Stimulated activated CD8-positive, alpha-beta memory T cell treated with anti-CD3 and anti-CD28 coated beads, Interleukin-12 subunit alpha, Interleukin-12 subunit beta, amount 100 ng/mL, for 1 hour (primary cell): ENCODE measurements at places on chromosomes 2 and 18.

- no peak for DNase-seq
Measured at GRCh38 chr18:1983746-1984515, 587.4 kb downstream of the METTL4 start.

GRCh38 chr2:184004289-184004947 is 593.9 kb upstream of the ZNF804A start:
- DNase-seq, result no peak

DNA sequence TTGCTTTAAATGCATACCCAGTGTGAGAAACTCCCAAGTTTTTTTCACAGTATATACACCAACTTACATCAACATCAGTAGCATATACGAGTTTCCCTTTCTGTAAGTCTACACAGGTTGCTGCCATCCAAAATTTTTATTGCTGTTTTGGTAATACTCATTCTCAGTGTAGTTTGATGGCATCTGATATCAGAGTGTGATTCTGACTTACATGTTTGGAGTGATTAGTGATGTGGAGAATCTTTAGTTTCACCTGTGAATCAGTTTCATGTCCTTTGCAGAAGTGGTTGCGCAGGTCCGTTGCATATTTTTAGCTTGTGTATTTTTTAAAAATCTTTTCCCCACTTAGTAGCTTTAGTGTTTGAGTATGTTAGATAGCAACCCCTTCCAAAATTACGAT is 50.1 kb downstream of the CCDC74A start:
- no peak for DNase-seq

DNA sequence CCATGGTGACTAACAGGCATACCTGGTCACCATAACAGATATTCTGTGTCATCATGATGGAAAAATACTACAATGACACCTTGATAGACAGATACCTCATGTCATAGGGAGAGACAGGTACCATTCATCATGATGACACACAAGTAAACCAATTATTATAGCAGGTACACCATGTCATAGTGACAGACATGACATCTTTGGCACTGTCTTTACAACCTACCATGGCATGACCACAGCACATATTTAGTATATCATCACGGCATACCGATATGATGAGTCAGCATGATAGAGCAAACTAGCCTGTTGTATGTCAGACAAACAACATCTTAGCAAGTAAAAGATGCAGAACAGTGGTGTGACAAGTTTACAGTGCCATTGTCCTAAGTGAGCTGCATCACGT is 101.3 kb upstream of the KLHL29 start:
- DNase-seq, result no peak

DNA sequence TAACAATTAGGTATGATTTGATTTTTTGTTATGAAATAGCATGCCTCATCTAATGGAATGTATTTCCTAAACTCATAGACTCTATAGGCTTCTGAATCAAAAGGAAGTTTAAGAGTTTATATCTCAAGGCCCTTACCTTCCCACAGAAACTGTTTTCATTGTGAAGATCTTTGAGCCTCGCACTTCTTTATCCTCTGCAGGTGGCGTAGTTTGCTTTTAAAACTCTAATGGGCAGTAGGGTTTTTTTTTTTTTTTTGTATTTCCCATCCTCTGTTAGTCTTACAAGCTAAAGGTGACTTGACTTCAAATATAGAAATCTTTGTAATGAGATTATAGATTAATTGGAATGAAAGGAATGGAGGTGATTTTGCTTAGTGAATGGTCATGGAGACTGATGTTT is 28.3 kb downstream of the DYNC2LI1 start:
- no peak for DNase-seq

- DNase-seq, result no peak
Measured at GRCh38 chr2:102367331-102367971, 11.9 kb downstream of the IL18R1 start.

DNA sequence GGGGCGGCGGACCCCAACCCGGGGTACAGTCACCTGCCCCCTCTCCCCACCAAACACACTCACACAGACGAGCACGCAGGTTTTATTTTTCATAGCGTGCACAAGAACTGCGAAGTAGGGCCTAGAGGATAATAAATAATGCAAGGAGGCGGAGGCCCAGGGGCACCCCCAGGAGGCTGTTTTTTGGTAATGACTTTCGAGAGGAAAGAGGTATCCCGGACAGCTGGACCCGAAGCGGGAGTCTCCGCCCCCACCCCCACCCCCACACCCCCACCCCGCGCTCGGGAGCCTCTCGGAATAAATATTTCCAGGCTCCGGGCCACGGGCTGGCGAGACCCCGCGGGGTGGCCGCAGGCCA is 3.4 kb downstream of the CYP26B1 start:
- DNase-seq, result no peak

DNA sequence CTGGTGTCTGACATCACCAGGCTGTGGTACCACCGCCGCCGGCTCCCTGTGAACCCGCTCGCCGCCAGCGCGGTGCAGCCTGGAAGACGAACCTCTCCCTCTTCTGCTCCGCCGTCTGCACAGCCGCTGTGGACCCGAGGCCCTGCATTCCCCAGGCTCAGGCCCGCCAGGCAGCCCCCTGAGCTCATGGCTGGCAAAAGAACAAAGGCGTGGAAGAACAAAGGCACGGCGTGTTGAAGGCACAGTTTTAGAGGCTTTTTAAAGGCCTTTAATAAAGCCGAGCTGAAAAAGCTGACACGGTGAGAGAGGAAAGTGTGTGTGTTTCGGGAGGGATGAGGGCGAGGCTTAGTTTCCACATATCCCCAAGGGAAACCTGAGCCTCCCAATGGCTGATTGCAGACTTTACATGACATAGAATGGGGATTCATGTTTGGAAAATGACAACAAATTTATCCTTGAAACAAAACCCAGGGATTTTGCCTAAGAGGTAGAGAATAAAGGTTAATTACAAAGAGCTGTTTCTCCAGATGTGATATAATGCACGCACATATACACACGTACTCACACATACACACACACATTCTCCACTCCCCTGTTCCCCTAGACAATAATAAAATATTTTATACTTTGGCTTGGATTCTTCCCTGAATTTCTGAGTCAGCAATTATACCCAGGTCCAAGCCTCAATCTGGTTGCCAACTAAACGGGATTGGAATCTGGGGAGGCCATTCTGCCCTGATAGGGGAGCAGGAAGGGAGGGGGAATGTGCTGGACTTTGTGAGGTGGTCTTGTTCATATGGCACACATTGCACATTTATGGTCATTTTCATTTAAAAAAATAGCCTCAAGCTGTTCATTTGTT is 39.7 kb downstream of the RFX8 start:
- no peak for DNase-seq

- no peak for DNase-seq
Measured at GRCh38 chr2:219519526-219519916, 5.2 kb downstream of the ASIC4 start.

- no peak for DNase-seq
Measured at GRCh38 chr2:181586569-181587081, 70.3 kb downstream of the CERKL start.

- no peak for DNase-seq
Measured at GRCh38 chr2:213475433-213475832, 191.2 kb downstream of the SPAG16 start.

DNA sequence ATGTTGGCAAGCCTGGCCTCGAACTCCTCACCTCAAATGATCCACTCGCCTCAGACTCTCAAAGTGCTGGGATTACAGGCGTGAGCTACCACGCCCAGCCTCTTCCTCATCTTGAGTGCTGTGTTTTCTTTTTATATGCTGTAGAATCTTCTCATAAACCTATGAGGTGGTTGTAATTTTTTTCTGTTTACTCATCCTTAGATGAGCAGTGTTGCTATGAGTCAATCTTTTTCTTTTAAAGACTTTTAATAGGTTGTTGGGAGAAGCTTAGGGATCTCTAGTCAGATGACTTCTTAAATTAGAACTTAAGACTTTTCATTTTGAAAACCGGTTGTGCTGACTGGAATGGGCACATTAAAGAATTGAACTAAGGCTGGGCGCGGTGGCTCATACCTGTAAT is 8.7 kb upstream of the AAK1 start:
- no peak for DNase-seq

DNA sequence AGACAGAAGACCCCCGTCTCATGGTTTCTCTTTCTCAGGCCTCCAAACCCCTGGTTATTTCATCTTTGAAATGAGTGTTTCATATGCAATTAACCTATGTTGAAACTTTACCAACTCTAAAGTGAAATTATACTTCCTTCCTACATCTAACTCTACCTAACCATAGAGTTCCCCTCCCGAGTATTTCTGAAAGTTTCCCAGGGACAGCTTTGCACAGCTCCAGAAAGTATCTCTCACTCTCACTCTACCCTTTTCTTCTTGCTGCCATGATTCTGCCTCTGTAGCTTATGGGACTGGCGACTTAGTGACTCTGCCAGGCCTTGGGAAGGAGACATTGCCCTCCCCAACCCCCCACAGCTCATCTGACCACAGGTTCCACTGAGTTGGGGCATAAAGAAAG is 107.9 kb downstream of the B3GNT2 start:
- no peak for DNase-seq

GRCh38 chr2:116819355-116819754 is 995.1 kb upstream of the DDX18 start:
- no peak for DNase-seq

DNA sequence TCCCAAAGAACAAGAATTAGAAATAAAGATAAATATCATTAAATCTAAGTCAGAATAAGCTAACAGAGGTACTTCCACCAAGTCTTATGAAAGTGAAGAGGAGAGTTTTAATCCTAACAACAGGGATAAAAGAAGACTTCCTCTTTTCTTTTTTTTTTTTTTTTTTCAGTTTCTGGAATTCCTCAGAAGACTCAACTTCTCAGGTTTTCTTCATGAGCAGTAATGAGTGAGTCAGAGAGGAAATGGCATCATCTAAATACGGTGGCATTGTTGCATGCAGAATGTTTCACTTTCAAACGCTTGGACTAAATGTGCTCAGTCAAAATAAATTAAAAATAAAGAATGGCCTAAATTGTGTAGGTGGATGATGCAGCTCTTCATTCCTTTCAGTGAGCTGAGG is 45.6 kb upstream of the ARHGAP15 start:
- DNase-seq, result no peak

GRCh38 chr2:1599301-1600085 is 144.8 kb downstream of the PXDN start:
- no peak for DNase-seq

- no peak for DNase-seq
Measured at GRCh38 chr18:48898521-48898920, 52.2 kb downstream of the SMAD7 start.

GRCh38 chr2:104840893-104841585 is 12.9 kb upstream of the POU3F3 start:
- no peak for DNase-seq

DNA sequence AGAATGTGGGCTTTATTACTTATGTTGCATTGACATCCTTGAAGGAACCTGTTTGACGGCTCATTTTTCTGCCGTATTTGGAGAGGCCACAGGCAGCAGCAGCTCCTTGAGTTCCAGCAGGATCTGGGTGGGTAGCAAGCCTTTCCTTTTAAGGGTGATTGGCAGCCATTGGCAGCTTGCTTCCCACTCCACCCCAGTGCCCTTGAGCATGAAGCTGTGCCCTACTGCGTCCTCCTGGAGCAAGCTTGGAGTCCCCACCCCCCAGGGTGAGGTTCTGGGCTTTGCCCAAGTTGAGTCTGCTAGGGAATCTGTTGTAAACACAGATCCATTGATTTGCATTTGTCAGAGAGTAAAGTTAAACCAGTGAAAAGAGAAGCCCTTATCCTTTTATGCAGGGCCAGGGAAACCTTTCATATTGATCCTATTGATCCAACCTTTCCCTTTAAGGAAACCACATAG is 9.2 kb downstream of the ONECUT2 start:
- no peak for DNase-seq

GRCh38 chr2:121375621-121376159 is 90.7 kb upstream of the TFCP2L1 start:
- no peak for DNase-seq

DNA sequence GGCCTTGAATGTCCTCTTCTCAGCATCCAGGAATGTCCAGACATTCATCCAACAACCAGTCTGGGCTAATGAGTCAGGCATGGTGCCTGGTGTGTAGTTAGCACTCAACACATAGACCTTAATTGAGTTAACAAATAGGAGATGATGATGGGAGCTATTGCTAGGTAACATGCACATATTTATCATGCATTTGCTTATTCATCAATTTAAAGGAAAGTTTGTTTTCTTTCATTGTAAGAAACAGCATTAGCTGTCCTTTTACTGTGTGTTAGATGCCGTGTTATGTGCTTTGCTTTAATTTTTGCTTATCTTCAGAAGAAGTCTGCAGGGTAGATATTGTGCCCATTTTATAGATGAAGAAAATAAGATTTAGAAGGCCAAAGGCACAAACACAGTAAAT is 43.2 kb downstream of the TSN start:
- DNase-seq, result no peak

GRCh38 chr2:101111917-101112771 is 39.0 kb downstream of the TBC1D8 start:
- no peak for DNase-seq

DNA sequence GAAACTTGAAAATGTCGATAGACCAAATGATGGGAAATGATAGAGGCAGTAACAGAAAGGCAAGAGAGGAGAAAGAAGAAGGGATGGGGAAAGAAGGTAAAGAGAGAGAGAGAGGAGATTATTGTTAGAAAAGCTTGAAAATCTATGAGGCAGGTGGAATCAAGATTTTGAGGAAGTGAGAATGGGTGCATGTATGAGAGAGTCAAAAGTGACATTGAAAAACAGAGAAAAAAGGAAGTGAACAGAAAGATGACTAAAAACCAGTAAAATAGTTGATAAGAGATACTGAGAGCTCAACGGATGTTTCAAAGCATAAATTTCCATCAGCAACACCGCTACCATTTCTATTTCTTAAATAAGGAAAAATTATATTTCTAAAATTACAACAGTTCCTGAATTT is 327.4 kb upstream of the CWC22 start:
- no peak for DNase-seq

DNA sequence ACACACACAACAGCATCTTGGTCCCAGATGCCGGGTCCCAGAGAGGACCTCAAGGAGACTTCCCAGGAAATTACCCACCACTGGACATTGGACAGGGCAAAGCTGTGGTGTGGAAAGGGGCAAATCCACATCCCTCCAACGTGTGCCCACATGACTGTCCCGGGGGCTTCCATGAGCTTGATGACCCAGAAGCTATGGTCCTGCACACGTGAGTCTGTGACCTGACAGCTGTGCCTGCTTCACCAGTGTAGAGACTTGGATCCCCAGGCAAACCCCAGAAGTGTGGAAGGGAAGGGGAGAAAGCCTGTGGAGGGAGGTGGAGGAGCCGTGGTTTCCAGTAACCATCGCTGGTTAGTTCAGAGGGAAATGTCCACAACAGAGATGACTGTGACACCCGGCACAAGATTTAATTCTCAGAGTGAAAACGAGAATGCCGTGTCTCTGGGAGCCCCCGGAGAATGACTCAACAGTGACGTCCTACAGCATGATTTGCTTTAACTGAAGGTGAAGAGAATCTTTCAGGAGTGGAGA is 19.1 kb upstream of the GPR55 start:
- DNase-seq, result no peak

- no peak for DNase-seq
Measured at GRCh38 chr18:3330622-3331021, 68.7 kb downstream of the MYL12B start.

- DNase-seq, result no peak
Measured at GRCh38 chr2:240024766-240025165, 376 bp downstream of the NDUFA10 start.

GRCh38 chr2:10424051-10424450 is 24.1 kb downstream of the ODC1 start:
- no peak for DNase-seq

- no peak for DNase-seq
Measured at GRCh38 chr2:43331422-43331821, 105.0 kb upstream of the ZFP36L2 start.
